ENCODE measurements at places on chromosomes 7 and 10. TPM values are rescaled to one million over a fixed set of nuclear protein-coding genes. Genes with fewer than 3 reads are reported as not detected.
A peak's percentile ranks its signal among the peaks of the same experiment; 100 is the strongest.

- H3K27ac ChIP-seq = no peak overlapping the region
- no peak overlapping the region for H3K4me3 ChIP-seq
- no peak for DNase-seq
Observed at GRCh38 chr10:69208761-69209160, 11.4 kb upstream of the HKDC1 start.

DNA sequence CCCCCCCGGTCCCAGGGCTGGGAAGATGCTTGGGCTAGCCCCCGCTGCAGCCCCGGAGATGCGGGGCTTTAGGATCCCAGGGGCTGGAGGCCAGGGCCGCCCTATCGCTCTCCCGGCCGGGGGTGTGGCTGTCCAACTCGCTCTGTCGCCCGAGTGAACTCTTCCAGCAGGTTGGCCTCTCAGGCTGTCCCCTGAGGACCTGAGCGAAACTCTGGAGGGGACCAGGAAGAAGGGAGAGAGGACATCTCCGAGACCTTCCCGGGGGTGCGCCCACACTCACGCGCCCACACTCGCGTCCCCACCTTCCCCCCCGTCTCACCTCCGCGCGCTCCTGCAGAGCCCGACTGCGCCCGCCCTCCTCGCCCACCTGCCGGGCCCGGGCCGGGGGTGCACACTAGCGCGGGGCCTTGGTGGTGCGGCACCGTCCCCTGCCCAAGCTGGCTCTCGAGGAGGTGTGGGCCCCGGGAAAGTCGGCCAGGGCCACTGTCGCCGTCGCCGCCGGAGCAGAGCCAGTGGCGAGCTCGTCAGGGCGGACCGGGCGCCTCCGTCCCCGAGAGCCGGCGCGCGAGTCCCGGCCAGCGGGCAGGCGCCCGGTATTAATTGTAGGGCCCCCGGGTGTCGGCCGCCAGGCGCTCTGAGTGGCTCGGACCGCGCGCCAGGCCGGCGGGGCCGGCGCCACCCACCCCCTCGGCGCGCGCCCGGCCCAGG lies 101.7 kb upstream of the SVIL start:
- H3K27me3 ChIP-seq = no peaks in the 10 kb centered on the region
- peaks cover 15% of the 10 kb centered on the region for H3K4me1 ChIP-seq
- H3K27ac ChIP-seq = peak overlapping the region; percentile 82
- H3K4me3 ChIP-seq = peak overlapping the region; percentile 82
- peak; percentile 59 for DNase-seq

GRCh38 chr10:4399556-4399955 lies 426.5 kb upstream of the AKR1E2 start:
- no peak overlapping the region for H3K27ac ChIP-seq
- DNase-seq = peak; percentile 21
- no peaks in the 10 kb centered on the region for H3K27me3 ChIP-seq
- no peaks in the 10 kb centered on the region for H3K4me1 ChIP-seq

DNA sequence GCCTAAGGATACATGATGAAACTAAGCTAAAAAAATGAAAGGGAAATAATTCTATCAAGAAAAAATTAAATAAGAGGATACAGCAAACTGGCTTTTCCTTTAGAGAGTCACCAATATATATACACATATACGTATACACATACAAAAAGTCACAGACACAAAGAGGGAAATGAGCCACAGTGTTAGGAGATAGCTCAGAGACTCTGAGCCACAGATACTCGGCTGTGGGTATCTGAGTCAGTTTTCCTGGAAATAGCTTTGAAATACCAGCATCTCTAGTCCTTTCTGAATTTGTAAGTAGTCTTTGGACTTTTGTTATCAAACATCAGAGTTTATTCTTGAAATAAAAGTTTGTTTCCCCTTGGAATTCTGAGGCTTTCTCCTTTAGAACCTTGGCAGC lies 111.8 kb downstream of the TBXAS1 start:
- no peak overlapping the region for H3K4me3 ChIP-seq
- H3K27me3 ChIP-seq = peaks cover 2% of the 10 kb centered on the region
- DNase-seq = no peak

DNA sequence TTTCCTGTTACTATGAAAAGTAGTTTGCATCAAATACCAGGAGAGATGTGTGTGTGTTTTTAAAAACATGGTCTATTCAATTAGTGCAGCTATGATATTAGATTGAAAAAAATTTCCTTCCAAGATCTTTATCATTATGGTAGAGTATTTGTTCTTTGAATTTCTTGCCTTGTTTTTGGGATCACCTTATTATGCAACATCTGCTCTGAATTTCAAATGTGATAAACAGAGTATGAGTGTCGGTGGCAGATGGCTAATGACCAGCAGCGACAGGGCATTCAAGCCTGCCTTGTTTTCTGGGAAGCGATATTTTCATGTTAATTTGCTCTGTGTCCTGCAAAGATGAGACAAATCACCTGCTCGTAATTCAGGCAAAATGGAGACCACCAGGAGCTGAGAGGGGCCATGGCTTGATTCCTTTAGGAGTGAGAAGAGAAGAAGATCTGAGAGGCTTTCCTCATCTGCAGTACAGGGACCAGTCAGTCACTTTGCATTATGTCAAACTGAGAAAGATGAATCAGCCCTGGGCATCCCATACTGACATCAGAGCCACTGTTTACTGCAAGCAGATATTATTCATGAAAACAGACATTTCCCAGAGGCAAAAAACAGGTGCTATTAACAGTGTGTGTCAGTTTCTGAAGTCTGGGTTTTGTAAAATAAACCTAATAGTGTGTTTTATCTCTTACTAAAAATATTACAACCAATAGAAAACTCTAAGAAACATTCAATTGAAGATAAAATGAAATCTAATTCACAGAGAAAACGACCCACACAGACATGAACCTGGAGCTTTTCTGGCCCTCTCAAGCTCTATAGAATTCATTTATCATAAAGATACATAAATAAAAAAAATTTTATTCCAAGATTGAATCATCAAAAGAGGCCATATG lies 67.6 kb downstream of the CDK6 start:
- no peaks in the 10 kb centered on the region for H3K36me3 ChIP-seq
- H3K27ac ChIP-seq = no peak overlapping the region
- H3K4me3 ChIP-seq = no peak overlapping the region
- H3K4me1 ChIP-seq = peaks cover 14% of the 10 kb centered on the region

GRCh38 chr7:73905360-73905759 lies 44.4 kb downstream of the TMEM270 start:
- no peaks in the 10 kb centered on the region for H3K4me1 ChIP-seq
- H3K4me3 ChIP-seq = no peak overlapping the region
- no peak for DNase-seq
- H3K27ac ChIP-seq = no peak overlapping the region

DNA sequence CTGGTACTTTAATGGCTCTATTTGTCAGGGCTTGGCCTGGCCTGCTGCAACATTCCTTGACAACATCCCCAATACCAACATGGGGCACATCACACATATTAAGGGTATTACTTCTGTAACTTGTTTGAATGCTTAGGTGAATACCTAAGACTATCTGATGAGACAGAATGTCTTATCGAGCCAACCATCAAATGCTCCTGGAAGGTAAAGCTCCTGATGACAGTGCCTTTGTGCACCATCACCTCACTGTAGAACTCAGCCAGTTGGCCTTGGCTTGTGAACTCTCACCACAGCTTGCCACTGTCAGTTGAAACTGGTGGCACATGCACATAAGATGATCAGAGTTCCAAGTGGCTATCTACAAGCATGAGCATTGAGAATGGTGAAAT lies 3.7 kb upstream of the MYO1G start:
- no peaks in the 10 kb centered on the region for H3K27me3 ChIP-seq
- peaks cover 21% of the 10 kb centered on the region for H3K36me3 ChIP-seq
- no peak overlapping the region for H3K4me3 ChIP-seq
- DNase-seq = no peak
- H3K27ac ChIP-seq = no peak overlapping the region

- H3K4me3 ChIP-seq = no peak overlapping the region
- H3K27me3 ChIP-seq = no peaks in the 10 kb centered on the region
- H3K4me1 ChIP-seq = no peaks in the 10 kb centered on the region
- no peaks in the 10 kb centered on the region for H3K36me3 ChIP-seq
- H3K27ac ChIP-seq = no peak overlapping the region
- DNase-seq = no peak
Observed at GRCh38 chr7:63030061-63030460, 968.6 kb upstream of the ZNF722 start.

DNA sequence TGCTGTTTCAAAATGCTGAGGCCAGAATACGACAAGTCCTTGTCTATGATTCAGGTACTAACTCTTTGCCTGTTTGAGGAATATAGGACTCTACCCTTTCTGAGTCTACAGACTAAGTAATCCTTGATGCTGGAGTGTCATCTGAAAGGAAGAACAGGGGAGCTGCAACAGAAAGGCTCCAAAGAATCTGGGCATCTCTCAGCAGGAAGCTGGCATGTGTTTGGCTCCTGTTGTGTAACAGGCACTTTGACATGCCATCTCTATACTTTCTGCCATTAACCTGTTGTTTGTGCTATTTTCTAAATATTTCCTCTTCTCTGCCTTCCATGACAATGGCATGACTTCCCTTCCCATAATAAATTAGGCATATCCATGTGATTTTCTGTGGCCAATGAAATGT lies 409.5 kb downstream of the ADRA2A start:
- H3K36me3 ChIP-seq = no peaks in the 10 kb centered on the region
- H3K4me3 ChIP-seq = no peak overlapping the region
- no peaks in the 10 kb centered on the region for H3K4me1 ChIP-seq
- H3K27ac ChIP-seq = no peak overlapping the region
- DNase-seq = no peak
- H3K27me3 ChIP-seq = no peaks in the 10 kb centered on the region

DNA sequence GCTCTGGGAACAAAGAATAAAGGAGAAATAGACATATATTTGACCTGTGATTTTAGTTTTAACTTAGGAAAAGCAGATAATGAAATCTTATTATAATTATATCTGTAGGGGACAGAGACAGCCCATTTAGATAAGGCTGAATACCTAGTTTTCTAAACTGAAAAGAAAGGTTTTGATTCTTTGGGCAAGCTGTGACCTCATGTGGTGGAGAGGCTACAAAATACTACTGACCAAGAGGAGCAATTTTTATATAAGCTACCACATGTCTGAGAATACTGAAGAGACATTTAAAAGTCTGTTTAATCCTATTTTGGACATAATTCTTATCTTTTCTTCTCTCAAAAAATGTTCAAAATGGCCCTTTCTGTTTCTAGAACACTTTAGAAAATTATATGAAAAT lies 271.0 kb downstream of the MTERF1 start:
- DNase-seq = no peak
- no peaks in the 10 kb centered on the region for H3K4me1 ChIP-seq
- H3K27ac ChIP-seq = no peak overlapping the region
- no peak overlapping the region for H3K4me3 ChIP-seq
- no peaks in the 10 kb centered on the region for H3K36me3 ChIP-seq
- no peaks in the 10 kb centered on the region for H3K27me3 ChIP-seq

GRCh38 chr10:32160864-32161263 lies 104.6 kb upstream of the KIF5B start:
- H3K27ac ChIP-seq = no peak overlapping the region
- DNase-seq = no peak
- no peaks in the 10 kb centered on the region for H3K36me3 ChIP-seq
- no peak overlapping the region for H3K4me3 ChIP-seq

DNA sequence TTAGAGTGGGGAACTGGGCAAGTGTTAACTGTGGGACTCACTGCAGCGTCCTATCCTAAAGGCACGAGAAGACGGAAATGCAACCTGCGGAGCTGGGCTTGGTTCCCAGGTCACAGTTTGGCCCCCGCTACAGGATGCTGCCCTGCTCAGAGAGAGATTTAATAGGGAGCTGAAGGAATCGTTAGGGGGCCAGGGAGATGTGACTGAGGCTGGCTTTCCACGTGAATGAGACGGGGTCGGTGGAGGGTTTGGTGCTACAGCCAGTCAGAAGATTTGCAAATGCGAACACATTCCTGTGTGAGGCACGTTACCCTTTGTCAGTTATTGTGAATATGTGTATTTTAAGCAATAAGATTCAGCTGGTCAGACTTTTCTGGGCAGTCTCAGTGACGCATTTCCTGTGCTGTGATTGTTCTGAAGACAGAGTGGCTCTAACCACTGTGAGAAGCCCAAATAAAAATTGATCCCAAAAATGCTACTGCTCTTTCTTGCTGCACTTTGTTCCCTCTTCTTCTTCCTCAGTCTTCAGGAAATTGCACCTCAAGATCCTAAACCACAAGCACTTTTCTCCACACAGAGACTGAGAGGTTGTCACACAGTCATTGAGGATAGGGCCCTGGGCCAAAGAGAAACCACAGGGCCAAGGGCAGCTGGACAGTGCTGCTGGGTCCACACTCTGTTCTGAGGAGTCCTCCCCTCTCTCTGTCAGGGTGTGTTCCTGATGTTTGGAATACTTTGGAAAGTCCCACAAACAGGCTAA lies 21.2 kb downstream of the CYP17A1 start:
- no peaks in the 10 kb centered on the region for H3K27me3 ChIP-seq
- DNase-seq = peak; percentile 92
- H3K27ac ChIP-seq = peak overlapping the region; percentile 99
- peaks cover 42% of the 10 kb centered on the region for H3K4me1 ChIP-seq
- no peak overlapping the region for H3K4me3 ChIP-seq

- H3K27ac ChIP-seq = no peak overlapping the region
- H3K27me3 ChIP-seq = no peaks in the 10 kb centered on the region
- H3K4me1 ChIP-seq = peaks cover 5% of the 10 kb centered on the region
- no peak overlapping the region for H3K4me3 ChIP-seq
- no peak for DNase-seq
Observed at GRCh38 chr10:543862-544822, 145.3 kb downstream of the DIP2C start.

DNA sequence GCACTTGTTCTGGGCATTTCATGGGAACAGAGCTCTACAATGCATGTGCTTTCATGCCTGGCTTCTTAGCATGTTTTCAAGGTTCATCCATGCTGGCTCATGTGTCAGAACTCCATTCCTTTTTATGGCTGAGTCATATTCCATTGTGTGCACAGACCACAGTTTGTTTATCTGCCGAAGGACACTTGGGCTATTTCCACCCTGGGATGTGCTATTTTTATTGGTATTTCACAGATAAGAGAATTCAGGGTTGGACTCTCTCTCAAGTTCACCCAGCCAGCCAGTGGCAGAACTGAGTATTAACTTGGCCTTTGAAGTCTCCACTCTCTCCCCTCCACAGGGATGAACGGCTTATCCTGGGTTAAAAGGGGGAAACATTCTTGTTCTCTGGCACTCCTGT lies 190.7 kb upstream of the GPR26 start:
- no peak overlapping the region for H3K27ac ChIP-seq
- H3K4me1 ChIP-seq = no peaks in the 10 kb centered on the region
- H3K4me3 ChIP-seq = no peak overlapping the region
- DNase-seq = no peak

- DNase-seq = no peak
- no peaks in the 10 kb centered on the region for H3K4me1 ChIP-seq
- H3K36me3 ChIP-seq = no peaks in the 10 kb centered on the region
Observed at GRCh38 chr10:98832738-98833137, 386.0 kb upstream of the HPS1 start.

PHKG1 gene
- 1.00 TPM for total RNA-seq

ZKSCAN5 gene
- 9.7 TPM for total RNA-seq

ATP6V0A4 gene
- total RNA-seq = 0.24 TPM

UBN2 gene
- 14.2 TPM for total RNA-seq

HTRA1 gene
- 192 TPM for total RNA-seq

SAP25 gene
- total RNA-seq = 2.4 TPM
